ENCODE measurements at places on chromosomes 7 and 10.

GRCh38 chr7:831596-832166 is 595 bp upstream of the SUN1 start:
- DNase-seq = peak; percentile 58

- DNase-seq = no peak
Observed at GRCh38 chr7:7757576-7757975, 39.2 kb upstream of the RPA3 start.

GRCh38 chr7:85828614-85829013 is 641.8 kb upstream of the SEMA3D start:
- no peak for DNase-seq

DNA sequence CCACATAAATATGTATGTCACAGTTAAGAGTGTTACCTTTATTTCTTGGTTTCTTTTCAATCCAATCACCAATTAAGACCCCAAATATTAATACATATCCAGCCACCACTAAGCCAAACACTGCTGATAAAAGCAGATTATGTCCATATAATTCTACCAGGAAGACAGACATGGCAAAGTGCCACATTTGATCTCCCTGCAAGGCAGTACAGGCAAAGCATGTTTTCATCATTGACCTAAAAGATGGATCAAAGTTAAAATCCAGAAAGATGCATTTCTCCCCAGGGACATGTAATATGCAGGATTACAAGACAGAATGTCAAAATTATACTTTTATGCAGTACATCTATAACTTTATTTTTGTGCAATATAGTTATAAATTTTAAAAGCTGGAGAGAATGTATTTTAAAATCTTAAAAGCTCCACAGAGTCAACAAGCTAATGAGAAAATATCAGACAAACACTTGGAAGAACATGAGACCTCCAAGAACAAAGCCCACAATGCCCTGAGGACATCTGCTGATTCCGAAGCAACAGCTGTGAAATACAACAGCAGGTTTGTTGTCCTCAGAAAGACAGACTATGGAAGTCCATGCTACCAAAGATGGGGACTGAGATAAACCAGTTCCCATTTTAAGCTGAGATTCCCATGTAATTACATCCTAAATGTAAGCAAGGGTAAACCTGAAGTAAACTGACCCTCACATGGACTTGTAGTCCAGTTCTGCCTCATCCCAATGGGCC is 54.5 kb upstream of the TOMM7 start:
- DNase-seq = no peak

DNA sequence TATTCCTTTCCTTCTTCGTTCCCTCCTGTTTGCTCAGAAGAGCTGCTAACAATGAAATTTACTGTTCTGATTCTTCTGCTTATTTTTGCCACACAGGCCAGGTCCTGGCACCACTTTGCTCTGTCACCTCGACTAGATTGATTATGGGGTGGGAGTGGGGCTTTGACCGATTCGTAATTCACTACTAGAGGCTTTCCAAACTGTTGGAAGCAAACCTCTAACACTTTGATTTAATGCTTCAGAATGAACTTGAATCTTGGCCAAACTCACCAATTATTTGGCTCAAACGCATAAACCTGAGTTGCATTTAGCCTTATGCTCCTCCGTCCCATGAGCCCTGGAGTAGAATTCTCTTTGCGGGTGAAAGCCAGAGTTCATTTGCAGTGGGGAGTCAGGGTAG is 476.2 kb upstream of the FZD8 start:
- no peak for DNase-seq

Data from Calu3 (cell line).